NCI-H510A (cell line): ENCODE measurements at places on chromosomes 12 and 14.
A peak's percentile ranks its signal among the peaks of the same experiment; 100 is the strongest.

DNA sequence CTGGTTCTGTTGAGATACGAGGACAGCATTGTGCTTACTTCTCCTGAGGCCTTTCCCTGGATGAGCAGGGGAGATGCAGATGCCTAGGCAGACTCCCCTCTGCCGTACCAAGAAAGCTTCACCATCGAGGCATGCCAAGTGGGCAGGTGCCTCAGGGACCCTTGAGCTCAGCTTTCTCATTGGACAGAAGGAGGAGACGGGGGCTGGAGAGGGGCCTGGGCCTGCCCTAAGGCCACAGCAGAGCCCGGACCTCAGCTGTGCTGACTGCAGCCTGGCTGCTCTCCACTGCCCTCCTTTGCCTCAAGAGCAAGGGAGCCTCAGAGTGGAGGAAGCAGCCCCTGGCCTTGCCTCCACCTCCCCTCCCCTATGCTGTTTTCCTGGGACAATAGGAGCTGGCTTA, 23.4 kb downstream of the SERPINA1 start:
- DNase-seq: no peak

- DNase-seq: no peak
Measured at GRCh38 chr12:59040043-59040442, 119.7 kb upstream of the LRIG3 start.

DNA sequence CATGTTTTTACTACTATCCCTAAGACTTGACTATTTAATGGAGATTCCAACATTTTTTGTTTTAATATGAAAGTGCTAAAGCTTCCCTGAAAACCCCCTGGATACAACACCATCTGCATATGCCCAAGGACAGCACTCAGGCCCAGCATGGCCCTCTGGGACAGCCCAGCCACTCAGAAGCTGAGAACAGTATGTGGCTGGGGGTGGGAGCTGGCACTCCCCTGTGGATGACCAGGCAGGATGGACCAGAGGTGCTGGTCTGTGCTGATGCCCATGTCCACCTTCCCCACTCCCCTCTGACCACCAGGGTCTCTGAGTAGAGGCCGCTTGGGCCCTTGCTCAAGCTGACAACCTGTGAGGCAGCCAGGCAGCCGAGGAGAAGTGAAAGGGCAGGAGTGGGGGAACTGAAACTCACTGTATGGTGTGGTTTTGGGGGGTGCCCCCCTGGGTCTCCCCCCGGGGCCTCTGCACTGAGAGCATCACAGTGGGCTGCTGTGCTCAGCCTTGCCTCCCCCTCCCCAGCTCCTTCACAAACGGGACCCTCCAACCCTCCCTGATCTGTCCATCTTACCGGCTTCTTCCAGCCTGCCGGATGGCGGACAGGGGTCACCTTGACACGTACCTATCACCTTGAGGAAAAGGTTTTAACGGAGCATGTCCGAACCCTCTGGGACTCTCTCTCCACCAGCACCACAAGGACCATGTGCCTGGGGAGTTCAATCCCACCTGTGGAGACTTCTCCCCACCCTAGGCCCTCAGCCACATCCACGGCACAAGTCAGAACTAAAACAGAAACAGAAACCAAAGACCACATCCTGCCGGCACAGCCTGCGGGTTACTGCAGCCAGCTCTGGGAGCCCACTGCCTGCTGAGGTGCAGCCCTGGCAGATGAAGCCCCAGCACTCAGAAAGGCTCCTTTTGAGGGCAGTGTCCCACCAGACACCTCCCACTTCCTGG, at the start of gene TMEM229B:
TSS of gene TMEM229B (minus strand) at position 785 of the 957 bp plus-strand sequence. CDS start 14,798 bp downstream, outside the sequence.
- no peak for DNase-seq

DNA sequence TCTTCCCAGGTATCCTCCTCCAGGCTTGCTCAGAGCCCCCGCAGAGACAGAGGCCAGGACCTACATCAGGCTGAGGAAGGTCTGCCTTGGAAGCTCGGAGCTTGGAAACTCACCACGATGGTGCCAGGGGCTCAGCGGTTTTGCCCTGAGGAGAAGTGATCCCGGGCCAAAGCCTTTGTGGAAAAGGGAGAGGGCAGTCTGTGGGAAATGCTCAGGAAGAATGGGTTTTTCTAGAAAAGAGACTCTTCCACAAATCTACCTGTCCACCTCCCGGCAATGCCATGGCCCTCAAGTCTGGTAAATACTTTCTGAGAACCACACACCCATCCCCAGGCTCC, 8.0 kb downstream of the KRT2 start:
- no peak for DNase-seq

- peak; percentile 34 for DNase-seq
Measured at GRCh38 chr14:23237772-23238594, at the start of gene RNF212B. TSS of gene RNF212B (plus strand) at chr14:23237936. CDS start at chr14:23240346, 2,410 bp downstream.

DNA sequence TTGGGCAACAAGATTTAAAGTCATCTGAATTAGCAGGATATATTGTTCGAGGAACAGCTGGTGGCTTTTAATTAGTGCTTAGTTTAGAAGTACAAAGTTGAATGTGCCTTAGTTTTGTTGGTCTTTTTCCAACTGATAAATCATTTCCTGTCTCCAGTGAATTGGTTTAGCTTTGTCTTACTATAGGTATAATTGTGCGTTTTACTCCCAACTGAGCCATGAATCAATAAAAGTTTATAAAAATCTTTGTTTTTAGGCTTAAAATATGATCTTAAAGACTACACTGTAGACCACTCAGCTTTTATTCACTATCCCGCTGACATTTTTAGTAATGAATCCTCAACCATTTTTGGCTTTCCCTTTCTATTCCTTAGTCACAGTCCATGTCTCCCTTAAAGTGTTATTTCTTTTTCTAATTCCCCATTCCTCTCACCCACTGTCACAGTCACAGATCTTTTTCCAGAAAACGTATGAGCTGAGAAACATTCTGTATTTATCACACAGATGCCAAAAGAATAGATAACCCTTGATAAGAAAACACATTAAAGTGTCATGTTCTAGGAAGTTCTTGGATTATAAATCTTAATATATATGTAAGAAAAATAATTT, 34.0 kb upstream of the ALG10 start:
- no peak for DNase-seq
